ENCODE measurements at places on chromosomes 2 and 18.

DNA sequence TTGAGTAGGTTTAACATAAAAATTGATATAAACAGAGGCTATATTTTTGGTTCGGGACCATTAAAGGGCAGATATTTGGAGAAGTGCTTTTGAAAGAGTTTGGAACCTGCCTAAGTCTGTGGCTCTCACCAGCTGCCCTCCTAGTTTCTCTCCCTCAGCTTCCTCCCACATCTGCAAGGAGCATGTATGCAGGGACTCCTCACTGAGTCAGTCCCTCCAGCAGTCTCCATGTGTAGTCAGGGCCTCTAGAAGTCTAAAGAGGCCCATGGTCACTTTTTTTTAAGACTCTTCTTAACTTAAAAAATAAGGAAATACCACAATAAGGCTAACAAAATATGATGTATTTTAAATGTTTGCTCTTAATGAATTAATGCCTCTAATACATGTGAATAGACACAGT lies 220.0 kb upstream of the TANK start:
- DNase-seq: no peak

DNA sequence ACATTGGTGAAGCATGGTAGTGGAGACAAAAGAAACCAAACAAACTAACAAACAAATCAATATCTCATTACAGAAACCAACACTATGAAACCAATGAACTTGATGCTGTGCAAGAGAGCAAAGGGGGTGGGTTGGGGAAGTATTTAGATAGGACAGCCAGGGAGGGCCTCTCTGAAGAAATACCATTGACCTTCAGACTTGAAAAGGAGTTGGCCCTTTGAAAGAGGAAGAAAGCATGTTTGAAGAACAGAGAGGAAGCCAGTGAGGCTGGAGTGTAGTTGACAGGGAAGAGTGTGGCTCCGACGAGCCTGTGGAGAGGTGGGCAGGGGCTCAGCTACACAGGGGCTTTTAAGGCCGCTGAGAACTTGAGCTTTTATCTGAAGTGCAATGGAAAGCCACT lies 151.0 kb upstream of the GATA6 start:
- no peak for DNase-seq

- no peak for DNase-seq
These were observed 42.1 kb downstream of the SRSF7 start for GRCh38 chr2:38708900-38709566.

GRCh38 chr2:47569658-47570475 lies 166.9 kb downstream of the MSH2 start:
- no peak for DNase-seq

- DNase-seq: no peak
These were observed 13.1 kb upstream of the LRATD1 start for GRCh38 chr2:14619441-14619840.

GRCh38 chr2:27856386-27856785 lies 33.8 kb downstream of the RBKS start:
- no peak for DNase-seq

DNA sequence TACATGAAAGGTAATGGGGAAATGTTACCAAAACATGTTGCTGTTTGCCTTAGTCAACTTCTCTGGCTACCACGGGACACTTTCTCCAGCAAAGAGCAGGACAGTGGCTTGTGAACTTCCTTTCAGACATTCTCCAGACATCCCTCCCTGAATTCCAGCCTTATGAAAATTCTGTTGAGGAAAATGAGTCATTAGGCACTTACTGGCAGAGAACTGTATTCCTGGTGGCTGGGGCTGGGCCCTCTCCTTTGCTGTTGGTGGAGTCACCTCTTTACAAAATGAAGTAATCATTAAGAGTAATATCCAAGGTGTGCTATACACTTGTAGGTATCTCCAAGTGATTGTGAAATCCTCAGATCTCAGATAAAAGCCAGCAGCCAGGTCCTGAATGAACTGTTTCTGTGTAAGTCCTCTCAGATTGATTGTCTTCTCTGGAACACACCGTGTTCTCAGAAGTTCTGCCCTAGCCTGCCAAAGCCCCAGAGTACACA lies 1.3 kb upstream of the FAP start:
- DNase-seq: no peak

GRCh38 chr2:106596844-106597243 lies 109.7 kb downstream of the CD8B2 start:
- DNase-seq: no peak

GRCh38 chr18:62371436-62371835 lies 46.3 kb downstream of the TNFRSF11A start:
- DNase-seq: no peak

DNA sequence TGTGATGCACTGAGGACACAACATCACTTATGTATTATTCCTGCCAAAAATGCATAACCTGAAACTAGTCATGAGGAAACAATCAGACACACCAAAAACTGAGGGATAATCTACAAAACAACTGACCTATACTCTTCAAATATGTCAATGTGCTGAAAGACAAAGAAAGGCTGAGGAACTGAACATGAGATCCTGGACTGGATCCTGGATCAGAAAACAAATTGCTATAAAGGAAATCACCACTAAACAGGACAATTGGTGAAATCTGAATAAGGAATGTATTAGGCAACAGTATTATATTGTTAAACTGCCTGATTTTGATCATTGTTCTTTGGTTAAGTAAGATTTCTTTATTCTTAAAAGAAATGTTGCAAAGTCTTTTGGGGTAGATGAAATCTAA lies 28.8 kb downstream of the CUL3 start:
- no peak for DNase-seq

- no peak for DNase-seq
These were observed 10.3 kb upstream of the NTSR2 start for GRCh38 chr2:11680182-11680900.

GRCh38 chr18:74828200-74828599 lies 230.5 kb downstream of the ZNF407 start:
- no peak for DNase-seq

DNA sequence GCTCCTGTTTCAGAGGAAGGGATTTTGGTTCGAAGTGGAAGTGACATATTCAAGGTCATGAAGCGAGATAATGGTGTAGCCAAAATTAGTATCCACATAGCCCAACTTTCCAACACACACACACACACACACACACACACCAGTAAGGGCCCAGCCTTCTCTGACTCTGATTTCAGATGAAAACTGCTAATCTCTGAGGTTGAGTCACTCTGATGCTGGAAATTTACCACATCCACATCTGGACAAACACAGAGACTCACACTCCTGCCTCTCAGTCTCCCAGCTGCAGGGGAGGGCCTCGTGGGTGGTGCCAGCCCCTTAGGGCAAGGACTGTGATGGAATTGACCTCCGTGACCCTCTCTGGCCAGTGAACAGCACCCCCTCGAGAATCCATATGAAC lies 29.0 kb upstream of the SLC35F6 start:
- DNase-seq: no peak

GRCh38 chr2:16832910-16833309 lies 167.3 kb upstream of the CYRIA start:
- DNase-seq: no peak

DNA sequence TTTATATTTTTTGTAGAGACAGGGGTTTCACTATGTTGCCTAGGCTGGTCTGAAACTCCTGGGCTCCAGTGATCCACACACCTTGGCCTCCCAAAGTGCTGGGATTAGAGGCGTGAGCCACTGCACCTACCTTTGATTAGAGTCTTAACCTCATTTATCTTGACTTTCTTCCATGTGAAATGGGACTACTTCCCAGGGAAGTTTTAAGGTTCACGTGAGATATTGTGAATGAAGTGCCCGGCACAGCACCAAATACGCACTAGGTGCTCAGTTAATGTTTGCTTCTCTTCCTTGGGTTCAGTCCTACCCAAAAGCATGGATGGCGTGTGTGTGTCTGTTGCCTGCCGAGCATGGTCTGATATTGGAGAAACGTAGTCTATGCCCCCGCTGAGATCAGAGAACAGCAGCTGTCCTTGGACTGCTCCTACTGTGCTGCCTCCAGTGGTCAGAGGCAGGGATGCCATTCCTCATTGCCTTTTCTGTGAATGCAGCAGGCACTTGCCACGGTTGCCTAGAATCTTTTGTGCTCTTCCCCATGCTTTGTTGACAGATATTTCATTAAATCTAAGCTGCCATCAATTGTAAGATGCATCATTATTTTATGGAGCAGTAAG lies 12.3 kb upstream of the TFCP2L1 start:
- DNase-seq: no peak

DNA sequence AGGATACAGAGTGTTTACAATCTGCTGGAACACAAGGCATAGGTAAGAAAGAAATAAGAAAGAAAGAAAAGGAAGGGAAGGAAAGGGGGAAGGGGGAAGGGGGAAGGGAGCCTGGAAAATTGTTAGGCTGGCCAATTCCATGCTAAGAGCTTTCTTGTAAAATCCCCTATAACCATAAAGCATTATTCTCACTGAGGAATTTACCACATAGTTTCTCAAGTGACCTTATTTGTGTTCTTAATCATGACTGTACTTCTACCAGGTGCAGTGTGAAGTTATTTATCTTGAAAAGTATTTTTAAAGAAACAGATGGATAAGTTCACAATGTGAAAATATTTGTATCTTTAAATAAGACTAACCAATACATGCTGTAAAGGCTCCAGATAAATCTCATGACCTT lies 39.2 kb upstream of the KIDINS220 start:
- DNase-seq: no peak

- DNase-seq: no peak
These were observed 4.7 kb upstream of the TTN start for GRCh38 chr2:178811901-178812300.

GRCh38 chr2:23423062-23423872 lies 38.3 kb downstream of the KLHL29 start:
- DNase-seq: no peak

DNA sequence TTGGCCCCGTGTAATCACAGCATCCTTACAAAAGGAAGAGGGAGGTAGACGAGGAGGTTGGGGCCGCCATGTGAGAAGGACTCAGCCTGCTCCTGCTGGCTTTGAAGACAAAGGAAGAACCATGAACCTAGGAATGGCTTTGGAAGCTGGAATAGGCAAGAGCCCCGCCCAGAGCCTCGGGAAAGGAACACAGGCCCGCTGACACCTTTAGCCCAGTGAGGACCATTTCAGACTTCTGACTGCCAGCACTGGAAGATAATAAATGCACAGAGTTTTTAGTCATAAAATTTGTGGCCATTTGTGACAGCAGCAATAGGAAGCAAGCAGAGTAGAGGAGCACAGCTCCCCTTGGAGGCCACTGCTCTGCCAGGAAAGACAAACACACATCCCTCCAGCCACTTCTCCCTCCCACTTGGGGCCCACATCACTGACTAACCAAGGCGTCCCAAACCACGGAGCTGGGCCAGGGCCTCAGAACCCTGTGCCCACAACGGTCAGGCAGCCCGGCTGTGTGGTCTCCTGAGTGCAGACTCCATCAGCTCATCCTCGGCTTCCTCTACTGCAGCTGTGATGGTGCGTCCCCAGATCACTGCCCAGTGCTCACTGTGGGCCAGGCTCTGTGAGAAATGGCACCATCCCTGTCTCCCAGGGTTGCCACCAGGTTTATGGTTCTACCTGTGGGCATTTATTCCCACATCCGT lies 39.7 kb downstream of the TFCP2L1 start:
- DNase-seq: no peak

DNA sequence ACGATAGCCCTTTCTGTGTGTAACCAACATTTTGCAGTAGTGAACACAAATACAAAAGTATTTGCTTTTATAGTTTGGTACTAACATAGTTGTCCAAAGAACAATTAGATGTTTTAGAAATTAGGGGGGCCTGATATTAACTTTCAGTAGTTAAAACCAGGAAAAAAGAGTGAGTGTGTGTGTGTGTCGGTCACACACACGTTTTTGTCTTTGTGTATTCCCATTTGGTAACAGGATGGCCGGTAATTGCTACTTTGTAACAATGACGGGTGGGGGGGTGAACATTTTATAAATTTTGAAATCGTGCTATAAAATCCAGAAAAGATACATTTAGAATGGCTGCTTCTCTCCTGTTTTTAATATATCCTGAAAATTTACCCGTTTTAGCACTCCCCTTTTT lies 1.5 kb downstream of the PPIG start:
- no peak for DNase-seq

DNA sequence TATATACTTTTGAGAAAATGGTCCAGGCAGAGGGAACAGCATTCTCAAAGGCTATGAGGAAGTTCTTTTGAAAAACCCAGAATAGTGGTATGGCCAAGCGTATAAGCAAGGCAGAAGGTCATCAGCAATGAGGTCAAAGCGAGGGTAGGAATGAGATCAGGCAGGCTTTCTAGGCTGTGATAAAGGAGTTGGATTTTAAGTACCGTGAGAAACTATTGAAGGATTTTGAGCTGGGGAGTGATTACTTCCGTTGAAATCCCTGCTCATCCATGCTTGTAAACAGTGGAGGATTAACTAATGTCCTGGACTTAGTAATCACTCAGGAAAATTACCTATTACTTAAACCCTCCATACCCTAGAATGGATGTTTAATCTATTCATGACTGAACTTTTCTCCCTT lies 50.2 kb downstream of the EMILIN2 start:
- no peak for DNase-seq

- DNase-seq: no peak
These were observed 139.7 kb downstream of the FAM161A start for GRCh38 chr2:61714210-61714609.

DNA sequence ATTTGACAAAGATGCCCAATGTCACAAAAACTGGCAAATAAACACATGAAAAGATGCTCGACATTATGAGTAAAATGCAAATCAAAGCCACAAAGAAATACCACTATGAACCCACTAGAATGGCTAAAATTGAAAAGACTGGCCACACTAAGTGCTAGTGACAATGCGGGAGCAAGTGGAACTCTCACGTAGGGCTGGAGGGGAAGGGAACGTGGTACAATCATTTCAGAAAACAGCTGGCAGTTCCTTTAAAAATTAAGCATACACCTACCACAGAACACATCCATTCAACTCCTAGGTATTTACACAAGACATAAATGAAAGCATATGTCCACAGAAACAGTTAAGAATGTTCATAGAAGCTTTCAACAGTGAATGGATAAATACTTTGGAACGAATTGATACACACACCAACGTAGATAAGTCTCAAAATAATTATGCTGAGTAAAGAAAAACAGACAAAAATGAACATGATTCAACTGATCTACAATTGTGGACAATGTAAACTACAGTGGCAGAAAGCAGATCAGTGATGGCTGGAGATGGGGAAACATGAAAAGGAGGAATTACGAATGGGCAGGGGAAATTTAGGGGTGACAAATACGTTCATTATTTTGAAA lies 71.7 kb downstream of the MYOM1 start:
- no peak for DNase-seq

DNA sequence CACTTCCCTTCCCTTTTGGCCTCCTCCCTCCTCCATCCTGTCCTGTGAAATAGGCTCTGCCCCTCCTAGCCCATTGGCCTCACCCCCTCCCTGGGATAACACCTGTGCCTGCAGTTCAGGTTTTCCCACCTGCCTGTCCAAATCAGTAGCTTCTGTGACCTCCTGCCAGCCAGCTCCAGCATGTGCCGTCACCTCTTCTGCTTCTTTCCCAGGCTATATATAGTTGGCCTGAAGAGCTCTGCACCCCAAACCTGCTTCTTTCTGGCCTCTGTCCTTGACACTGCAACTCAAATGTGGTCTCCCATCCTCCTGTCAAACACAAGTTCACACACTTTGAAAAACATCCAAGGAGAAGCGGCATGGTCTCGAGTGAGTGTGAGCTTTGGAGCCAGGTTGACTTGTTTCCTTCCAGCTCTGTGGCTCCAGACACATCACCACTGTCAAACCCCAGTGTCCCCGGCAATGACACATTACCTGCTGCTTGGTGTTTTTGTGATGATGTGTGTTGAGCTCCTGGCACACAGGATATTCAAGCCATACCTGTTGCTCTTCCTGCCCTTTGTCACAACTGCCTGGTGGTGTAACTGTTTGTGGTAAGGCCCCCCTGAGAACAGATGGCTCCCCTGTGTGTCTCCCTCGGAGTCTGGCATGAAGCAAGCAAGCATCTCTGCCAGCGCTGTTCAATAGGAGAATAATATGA lies 143.6 kb upstream of the DAPL1 start:
- no peak for DNase-seq

GRCh38 chr18:39200153-39200552 lies 1634.6 kb upstream of the CELF4 start:
- no peak for DNase-seq
